Activated CD8-positive, alpha-beta memory T cell treated with anti-CD3 and anti-CD28 coated beads, Interleukin-2, amount 10 ng/mL, durations not matched to agents 7 days and 5 days (primary cell): ENCODE measurements at places on chromosomes 16 and 17.

DNA sequence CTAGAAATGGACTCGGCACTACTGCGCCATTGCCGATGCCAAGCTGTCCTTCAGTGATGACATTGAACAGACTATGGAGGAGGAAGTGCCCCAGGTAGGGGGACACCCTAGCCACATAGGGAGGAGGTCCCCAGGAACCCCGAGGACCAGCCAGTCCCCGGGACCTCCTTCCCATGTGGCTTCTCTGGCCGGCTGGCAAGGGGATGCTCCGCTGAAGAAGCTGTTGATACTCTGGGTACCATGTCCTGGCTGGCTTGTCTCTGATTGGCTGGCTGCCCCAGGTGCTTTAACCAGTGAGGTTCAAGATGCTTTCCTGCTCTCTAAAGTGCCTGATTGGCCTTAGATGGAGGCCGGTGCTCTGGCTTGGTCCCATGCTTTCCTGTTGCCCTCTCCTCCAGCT, 103.6 kb downstream of the SDR42E1 start:
- no peak for DNase-seq

DNA sequence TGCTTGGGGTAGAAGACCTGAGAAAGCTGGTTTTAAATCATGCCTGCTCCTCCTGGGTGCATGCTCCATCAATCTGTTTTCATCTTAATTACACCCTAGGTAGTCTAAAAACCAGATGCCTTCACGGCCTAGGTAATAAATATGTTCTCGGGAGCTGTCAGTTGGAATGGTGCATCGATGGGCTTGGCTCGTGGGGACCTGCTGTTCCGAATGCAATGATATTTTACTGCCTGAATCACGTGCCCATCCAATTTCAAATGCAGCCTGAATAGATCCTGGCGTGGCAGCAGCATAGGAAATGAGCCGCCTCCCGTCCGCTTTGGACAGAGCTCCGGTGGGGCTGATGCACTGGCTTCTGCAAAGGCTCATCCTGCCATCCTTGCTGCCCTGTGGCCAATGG, 18.8 kb upstream of the FAAP100 start:
- DNase-seq = no peak

GRCh38 chr17:72862276-72862999, 230.1 kb downstream of the SLC39A11 start:
- no peak for DNase-seq

DNA sequence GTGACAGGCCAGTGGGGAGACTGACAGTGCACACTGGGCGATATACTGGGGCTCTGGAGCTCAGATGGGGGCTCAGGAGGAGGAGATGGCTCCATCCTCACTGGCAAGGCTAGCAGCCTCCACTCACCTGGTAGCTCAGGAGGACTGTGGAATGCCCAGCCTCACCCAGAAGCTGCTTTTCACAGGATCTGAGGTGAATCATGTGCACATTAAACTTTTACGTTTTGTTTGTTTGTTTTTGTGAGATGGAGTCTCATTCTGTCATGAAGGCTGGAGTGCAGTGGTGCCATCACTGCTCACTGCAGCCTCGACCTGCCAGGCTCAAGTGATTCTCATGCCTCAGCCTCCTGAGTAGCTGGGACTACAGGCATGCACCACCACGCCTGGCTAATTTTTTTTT, 28.6 kb downstream of the ADCY7 start:
- no peak for DNase-seq

DNA sequence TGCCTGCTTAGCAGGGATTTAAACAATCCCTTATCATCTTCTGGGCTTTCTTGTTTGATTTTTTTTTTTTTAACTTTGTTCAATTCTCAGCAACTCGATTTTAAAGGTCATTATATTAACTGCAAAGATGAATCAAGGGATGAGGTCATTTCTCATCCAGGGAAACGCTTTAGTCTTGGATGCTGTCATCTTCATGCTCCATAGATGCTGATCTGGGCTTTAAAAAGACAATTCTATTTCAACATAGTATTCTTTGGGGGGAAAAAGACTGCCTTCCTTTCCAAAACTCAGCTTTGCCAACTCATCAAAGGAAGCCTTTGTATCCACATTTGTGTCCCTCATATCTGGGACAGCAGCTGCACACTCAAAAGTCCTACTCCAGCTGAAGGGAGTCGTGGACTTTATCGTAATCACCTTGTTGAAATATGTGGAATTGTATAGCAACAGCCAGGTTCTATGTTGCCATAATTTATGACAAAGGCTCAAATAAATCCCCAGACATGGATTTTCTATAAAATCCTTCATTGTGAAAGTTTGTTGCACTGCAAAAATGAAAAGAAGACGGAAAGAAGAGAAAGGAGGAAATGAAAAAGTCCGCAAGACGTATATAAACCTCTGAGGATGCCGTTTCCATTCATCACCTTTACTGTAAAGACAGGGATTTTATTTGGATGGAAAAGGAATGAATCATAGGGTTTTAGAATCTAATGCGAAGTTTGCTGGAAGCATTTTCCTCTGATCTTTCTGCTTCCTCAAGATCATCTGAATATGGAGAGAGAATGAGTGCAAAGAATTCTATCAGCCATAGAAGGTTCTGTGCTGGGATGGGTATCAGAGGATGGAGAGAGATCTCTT, 48.6 kb upstream of the XYLT1 start:
- no peak for DNase-seq
